Posterior cingulate gyrus (tissue), 11 donors: ENCODE measurements at places on chromosomes 1 and 21.

- no peak for DNase-seq
These were observed 46.0 kb upstream of the LRRN2 start for GRCh38 chr1:204731509-204731908.

GRCh38 chr1:164559342-164560051, 513 bp downstream of the PBX1 start:
- DNase-seq = peak; percentile 56

- DNase-seq = peak; percentile 36
These were observed 12.3 kb upstream of the IFNLR1 start for GRCh38 chr1:24199291-24199900.

GRCh38 chr1:160630523-160631451, 16.1 kb downstream of the SLAMF1 start:
- no peak for DNase-seq

DNA sequence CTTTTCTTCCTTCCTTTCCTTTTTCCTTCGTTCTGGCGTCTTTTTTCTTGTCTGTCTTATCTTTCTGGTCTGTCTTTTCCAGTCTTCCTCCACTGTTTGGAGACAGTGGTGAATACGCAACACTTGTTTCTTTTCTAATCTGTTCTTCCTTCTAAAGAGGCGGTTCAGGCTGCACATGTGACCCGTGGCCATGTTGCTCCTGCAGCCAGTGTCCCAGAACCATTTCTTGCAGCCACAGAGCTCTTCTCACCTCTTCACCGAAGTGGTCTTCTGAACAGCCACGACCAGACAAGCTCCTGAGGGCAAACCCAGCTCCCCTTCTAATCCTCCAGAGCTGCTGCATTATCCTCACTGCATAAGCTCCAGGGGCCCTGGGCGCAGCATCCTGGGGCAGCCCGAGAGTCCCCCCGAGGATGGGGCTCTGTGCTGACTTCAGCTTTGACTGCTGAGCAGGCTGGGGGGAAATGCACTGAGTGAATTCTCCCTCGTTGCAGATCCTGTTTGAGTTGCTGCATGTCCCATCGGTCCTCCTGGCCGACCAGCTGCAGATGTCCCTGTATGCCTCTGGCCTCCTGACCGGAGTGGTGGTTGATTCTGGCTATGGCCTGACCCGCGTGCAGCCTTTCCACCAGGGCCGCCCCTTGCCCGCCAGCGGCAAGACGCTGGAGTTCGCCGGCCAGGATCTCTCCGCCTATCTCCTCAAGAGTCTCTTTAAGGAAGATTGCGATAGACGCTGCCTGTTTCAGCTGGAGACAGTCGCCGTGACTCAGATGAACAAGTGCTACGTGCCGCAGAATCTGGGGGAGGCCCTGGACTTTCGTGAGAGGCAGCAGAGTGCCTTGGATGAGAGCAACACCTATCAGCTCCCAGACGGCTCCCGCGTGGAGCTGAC, 70.4 kb downstream of the ACTL8 start:
- DNase-seq = no peak

DNA sequence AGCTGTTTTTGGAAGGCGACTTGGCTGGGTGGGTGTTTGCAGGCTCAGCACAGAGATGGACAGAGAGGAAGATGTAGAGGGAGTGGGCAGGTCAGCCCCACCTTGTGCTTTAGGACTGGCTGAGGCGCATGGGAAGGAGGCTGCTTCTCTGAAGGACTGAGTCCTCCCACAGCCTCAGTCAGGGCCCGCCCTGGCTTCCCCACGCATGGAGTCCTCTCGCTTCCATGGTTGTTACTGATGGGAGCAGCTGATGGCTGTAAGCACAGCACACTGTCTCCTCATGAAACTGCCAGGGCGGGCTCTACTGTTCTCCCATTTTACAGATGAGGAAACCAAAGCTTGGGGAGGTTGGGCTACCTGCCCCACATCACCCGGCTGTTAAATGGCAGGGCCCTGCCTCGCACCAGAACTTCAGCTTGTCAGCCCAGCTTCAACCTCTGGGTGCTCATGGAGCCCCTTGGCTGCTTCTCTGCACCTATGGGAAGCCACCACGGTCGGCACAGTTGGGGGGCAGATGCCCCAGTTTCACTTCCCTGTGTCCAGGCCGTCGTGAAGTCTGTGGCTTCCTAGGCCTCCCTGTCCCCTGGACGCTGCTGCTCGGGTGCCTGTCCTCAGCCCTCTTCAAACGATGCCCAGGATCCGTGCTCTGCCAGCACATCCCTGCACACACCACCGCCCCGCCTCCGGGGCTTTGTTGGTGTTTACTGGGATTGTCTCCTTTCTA, 2.4 kb downstream of the TMEM201 start:
- no peak for DNase-seq

- no peak for DNase-seq
These were observed 16.1 kb upstream of the ATP1B1 start for GRCh38 chr1:169090308-169090899.

DNA sequence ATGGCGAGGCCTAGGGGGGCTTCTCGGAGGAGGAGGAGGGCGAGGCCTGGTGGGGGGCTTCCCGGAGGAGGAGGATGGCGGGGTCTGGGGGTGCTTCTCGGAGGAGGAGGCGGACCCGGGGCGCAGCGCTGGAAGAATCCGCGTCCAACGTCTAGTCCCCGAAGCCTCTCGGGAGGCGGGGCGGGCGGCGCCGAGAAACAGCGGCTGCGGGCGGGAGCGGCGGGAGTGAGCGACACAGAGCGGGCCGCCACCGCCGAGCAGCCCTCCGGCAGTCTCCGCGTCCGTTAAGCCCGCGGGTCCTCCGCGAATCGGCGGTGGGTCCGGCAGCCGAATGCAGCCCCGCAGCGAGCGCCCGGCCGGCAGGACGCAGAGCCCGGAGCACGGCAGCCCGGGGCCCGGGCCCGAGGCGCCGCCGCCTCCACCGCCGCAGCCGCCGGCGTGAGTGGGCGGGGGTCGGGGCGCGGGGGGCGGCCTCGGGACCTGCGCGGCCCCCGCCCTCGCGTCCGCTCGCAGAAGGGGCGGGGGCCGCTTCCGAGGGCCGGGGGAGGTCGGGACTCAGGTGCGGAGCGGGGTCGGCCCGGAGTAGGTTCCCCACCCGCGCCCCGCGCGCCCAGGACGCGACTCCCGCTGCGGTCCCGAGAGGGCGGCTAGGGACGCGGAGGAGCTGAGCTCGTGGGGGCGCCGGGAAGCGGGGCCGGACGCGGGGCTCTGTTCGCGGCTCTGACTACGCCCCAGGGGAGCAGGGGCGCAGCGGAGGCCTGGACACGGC, at the start of gene KLHL17:
TSS of gene KLHL17 (plus strand) at position 222 of the 769 bp plus-strand sequence. CDS start at position 332, 110 bp downstream.
- DNase-seq = peak; percentile 95

DNA sequence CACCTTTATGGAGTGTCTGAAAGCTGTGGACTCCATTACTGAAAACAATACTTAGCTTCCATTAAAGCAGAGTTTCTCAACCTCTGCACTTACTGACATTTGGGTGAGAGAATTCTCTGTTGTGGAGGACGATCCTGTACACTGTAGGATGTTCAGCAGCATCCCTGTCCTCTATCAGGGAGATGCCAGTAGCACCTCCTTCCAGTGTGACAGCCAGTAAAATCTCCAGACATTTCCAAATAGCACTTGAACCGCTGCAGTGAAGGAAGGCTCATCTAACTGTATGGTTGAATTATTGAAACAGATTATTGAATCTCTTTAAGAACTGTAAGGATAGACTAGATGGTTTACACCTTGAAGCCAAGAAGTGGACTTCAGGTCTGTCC, 3.1 kb downstream of the PRDM2 start:
- no peak for DNase-seq

GRCh38 chr1:163046071-163046470, 23.1 kb upstream of the RGS4 start:
- DNase-seq = no peak

- no peak for DNase-seq
These were observed 17.8 kb downstream of the CAPZB start for GRCh38 chr1:19467199-19468187.

DNA sequence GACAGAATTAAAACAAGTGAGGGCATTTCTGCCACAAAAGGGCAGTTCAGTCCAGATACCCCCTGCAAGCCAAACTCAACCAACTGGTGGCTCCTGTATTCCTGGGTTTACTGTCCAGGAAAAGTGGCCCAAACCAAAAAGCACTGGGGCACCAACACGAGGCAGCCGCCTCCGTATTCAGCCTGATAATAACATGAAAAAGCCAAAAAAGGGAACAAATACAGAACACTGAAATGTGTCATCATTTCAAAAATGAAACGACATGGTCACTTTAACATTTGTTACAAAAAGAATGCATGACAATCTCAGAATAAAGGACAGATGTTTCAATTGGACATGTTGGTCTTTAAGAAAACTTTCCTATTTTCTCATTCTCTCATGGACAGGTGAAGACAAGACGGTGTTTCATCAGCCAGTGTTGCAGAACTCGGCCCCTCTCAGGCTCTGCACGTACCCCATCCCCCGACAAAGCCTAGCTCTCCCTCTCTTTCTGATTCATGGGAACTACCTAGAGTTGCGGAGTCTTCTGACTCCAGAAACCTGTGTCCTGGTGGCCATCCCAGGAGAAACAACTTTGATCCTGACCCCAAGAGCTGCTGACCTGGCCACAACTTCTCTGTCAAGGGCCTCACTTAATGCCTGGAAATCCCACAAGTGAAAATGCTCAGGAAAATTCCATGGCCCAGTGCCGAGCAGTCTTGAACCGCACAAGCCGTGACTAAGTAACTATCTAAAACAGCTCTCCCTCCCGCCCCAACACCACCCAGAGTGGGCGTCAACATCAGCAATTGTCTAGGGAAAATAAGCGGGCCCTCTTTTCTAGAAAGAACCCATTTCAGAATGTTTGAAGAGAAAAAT, 27.1 kb downstream of the ZBTB17 start:
- peak; percentile 89 for DNase-seq

- no peak for DNase-seq
These were observed 3.8 kb downstream of the NR0B2 start for GRCh38 chr1:26909951-26910342.

DNA sequence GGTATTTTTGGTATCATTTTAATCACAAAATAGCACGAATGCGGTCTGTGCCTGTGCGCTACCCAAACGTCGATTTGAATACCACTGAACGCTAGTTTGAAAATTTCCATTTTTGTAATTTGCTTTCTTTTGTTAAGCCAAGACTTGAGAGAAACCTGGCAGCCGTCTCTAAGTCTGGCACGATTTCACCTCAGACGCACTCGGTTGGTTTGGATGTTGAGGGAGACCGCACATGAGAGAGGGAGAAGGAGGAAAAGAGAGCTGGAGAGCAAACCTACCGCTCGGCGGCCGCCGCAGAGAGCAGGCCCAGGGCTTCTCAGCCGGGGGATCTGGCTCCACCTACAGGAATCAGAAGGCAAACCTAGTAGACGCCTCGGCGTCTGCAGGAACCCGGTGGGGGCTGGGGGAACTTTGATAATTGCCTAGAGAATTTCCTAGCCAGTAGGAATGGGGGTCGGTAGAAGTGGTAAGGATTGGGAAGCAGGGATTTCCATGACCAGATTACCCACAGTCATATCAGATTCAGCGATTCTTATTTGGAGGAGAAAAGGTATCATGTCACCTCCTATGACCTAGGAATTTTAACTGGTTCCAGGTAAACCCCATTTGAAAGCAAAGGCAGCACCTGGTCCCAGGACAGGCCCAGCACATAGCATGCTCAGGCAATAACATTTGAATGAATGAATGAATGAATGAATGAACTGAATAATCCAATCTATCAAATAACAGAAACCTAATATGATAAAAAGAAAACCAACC, 83.2 kb downstream of the TM2D1 start:
- peak; percentile 96 for DNase-seq

DNA sequence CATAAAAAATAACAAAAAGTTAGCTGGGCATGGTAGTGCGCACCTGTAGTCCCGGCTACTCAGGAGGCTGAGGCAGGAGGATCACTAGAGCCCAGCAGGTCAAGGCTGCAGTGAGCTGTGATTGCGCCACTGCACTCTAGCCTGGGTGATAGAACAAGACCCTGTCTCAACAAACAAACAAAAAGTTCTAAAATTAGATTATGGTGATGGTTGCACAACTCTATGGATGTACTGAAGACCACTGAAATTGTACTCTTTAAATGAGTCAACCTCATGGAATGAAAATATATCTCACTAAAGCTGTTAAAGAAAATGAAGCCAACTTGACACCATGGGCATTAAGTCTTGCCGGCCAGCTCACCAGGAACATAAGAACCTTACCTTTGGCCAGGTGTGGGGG, 9.1 kb downstream of the MRAP start:
- no peak for DNase-seq

- DNase-seq = no peak
These were observed 35.5 kb downstream of the HUNK start for GRCh38 chr21:31908106-31909031.

DNA sequence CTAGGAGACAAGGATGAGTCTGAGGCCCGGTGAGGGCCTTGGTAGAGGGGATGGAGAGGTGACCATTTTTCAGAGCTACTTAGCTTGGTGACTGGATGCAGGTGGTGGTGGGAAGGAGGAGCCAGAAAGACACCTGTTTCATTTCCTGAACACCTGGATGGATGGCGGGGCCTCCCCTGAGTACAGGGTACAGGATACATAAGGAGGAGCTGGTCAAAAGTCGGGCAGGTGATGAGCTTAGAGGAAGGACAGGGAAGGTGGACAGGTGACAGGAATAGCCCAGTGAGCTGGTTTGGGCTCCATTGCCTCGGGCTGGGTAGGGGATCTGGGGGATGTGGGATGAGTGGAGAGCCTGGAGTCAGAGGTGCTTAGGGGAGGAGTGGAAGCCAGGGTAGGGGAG, 6.3 kb downstream of the FAAH start:
- DNase-seq = no peak

- DNase-seq = no peak
These were observed 5.8 kb downstream of the PAFAH2 start for GRCh38 chr1:25991937-25992688.

- DNase-seq = no peak
These were observed 107.2 kb downstream of the LAMC2 start for GRCh38 chr1:183293241-183293640.

DNA sequence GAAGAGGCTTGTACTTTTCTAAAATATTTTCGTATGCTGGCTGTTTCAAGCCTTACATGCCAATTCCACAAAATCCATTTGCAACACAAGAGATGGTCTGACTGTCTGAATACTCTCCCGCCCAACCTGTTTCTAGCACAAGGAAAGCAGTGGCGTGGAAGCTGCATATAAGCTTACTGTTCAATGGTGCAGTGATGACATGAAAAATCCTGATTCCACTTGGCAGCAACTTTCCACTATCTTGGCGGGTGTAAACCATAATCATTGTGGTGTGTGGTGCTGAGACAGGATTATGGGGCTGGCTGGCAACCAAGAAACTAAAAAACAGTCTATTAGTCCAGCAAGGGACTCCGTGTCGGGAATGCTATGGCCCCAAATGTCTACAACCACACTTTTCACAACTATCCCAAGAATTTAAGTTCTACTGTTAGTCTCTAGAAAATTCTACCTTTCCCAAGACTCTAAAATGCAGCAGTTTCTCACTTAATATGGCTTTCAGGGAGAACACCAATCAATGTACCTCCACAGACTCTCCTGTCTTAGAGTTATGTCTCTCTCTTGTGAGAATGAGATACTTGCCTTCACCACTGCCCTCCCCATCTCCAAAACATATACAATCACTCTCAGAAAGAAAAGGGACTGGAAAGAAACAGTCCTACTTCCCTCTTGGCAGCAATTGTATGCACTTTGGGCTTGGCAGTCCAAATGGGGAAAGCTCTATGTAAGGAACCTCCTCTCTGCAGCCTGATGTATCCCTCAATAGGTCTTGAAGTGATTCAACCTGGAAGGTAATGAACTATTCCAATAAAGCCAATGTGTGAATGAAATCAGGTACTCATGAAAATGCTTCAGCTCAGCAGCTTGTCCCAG, 9.5 kb downstream of the COLGALT2 start:
- no peak for DNase-seq
